ENCODE measurements at places on chromosomes 7 and 10. TPM values are rescaled to one million over a fixed set of nuclear protein-coding genes. Genes with fewer than 3 reads are reported as not detected.

- H3K36me3 ChIP-seq = no peaks in the 10 kb centered on the region
- no peak overlapping the region for H3K27ac ChIP-seq
- DNase-seq = no peak
- no peaks in the 10 kb centered on the region for H3K27me3 ChIP-seq
- no peak overlapping the region for H3K4me3 ChIP-seq
Observed at GRCh38 chr10:93280121-93280698, 201.9 kb downstream of the MYOF start.

The NEUROG3 gene
- total RNA-seq = 0.66 TPM

GRCh38 chr7:28378574-28379149 lies 33.7 kb upstream of the CREB5 start:
- no peaks in the 10 kb centered on the region for H3K36me3 ChIP-seq
- no peak overlapping the region for H3K4me3 ChIP-seq
- peaks cover 13% of the 10 kb centered on the region for H3K4me1 ChIP-seq
- peak; percentile 29 for DNase-seq

GRCh38 chr10:44386546-44387052 lies 1.7 kb upstream of the CXCL12 start:
- H3K4me1 ChIP-seq = peaks cover 49% of the 10 kb centered on the region
- peak overlapping the region; percentile 17 for H3K4me3 ChIP-seq
- no peaks in the 10 kb centered on the region for H3K36me3 ChIP-seq
- no peaks in the 10 kb centered on the region for H3K27me3 ChIP-seq

The NKX1-2 gene
- not detected for total RNA-seq

The TMEM229A gene
- not detected for total RNA-seq

The GRID1 gene
- total RNA-seq = 1.2 TPM

DNA sequence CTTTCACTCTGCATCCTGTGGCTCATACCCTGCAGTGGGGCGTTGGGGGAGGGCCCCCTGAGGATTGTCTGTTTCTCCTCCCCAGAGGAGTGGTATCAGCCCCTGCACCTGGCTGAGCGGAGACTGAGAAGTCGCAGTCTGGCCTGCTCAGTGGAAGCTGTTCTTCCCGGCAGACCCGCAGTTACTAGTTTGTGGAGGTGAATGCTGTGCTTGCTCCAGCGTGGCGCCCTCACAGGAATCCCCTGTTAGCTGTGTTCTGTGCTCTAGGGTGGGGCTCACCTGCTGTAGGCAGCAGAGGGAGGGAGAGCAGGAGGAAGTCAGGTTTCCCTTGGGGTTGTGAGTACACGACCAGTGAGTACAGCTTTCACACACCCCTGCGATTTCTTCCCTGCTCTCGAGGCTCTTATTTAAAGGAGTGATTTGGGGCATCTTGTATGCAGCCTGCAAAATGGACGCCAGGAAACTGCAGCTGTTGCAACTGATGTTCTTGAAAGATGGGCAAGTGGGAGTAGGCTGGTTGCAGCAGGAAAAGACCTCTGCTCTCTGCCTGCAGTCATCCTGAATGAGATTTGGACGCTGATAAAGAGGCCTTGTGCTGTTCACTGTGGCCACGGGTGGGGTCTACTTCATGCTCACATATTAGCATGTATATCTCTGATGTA lies 66.4 kb downstream of the HK1 start:
- no peaks in the 10 kb centered on the region for H3K27me3 ChIP-seq
- no peak overlapping the region for H3K4me3 ChIP-seq
- peaks cover 39% of the 10 kb centered on the region for H3K36me3 ChIP-seq
- H3K4me1 ChIP-seq = peaks cover 86% of the 10 kb centered on the region
- no peak for DNase-seq

DNA sequence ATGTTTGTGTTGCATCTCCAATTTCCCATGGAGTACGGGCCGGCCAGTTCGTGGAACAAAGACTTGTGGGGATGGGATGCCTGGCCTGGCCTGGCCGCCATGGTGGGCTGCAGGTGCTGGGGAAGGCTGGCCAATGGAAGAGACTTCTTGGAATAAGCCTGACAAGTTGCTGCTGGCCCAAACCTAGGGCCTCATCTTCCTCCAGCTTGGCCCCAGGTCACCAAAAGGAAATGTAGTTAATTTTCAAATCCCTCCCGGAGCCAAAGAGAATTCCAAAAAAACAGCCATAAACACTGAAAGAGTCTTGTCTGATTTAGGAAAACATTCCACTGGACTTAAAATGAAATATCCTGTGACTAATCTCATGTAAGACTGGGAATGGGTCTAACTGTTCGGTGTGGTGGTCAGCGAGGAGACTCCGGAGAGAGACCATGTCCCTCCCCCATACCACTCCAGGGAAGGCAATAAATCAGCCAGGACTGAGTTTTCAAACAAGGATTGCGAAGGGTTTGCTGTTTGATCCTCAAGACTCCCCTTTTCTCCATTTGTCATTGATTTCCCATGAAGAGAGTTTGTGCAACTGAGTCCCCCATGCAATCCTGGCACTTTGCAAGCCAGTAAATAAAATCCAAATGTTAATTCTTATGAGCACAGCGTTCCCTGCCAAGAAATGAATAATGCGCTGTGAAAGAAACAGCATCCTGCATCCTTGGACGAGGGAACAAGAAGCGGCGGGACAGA lies 128.7 kb upstream of the HABP2 start:
- DNase-seq = no peak
- H3K36me3 ChIP-seq = no peaks in the 10 kb centered on the region
- H3K27ac ChIP-seq = no peak overlapping the region
- no peak overlapping the region for H3K4me3 ChIP-seq
- no peaks in the 10 kb centered on the region for H3K4me1 ChIP-seq

DNA sequence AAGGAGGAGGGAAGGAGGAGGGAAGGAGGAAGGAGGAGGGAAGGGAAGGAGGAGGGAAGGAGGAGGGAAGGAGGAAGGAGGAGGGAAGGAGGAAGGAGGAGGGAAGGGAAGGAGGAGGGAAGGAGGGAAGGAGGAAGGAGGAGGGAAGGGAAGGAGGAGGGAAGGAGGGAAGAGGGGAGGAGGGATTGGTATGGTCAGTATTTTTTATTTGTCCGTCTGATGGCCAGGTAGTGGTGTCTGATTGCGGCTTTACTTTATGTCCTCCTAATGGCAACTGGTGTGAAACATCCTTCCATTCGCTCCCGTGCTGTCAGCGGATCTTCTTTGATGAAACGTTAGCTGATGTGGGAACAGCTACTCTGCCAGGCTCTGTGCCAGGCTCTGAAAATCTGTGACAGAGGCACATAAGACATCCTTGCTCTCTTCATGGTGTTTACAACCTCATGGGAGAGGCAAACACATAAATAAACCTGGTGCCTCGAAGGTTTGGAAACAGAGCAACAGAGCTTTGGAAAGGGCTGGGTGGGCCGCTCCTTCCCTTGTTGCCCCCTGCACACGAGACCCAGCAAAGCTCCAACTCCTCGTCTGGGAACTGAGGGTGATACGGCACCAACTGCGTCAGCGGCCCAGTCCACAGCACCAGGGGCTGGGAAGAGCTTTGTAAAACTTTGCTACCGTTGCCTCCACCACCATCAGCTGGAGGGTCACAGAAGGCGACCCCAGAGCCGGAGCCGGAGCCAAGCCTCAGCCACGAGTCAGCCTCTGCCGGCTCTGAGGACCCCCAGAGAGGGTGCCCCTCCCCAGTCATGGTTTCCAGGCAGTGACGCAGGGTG lies 40.3 kb downstream of the PDGFA start:
- H3K27me3 ChIP-seq = peaks cover 26% of the 10 kb centered on the region
- no peak overlapping the region for H3K4me3 ChIP-seq
- DNase-seq = no peak
- H3K36me3 ChIP-seq = no peaks in the 10 kb centered on the region

DNA sequence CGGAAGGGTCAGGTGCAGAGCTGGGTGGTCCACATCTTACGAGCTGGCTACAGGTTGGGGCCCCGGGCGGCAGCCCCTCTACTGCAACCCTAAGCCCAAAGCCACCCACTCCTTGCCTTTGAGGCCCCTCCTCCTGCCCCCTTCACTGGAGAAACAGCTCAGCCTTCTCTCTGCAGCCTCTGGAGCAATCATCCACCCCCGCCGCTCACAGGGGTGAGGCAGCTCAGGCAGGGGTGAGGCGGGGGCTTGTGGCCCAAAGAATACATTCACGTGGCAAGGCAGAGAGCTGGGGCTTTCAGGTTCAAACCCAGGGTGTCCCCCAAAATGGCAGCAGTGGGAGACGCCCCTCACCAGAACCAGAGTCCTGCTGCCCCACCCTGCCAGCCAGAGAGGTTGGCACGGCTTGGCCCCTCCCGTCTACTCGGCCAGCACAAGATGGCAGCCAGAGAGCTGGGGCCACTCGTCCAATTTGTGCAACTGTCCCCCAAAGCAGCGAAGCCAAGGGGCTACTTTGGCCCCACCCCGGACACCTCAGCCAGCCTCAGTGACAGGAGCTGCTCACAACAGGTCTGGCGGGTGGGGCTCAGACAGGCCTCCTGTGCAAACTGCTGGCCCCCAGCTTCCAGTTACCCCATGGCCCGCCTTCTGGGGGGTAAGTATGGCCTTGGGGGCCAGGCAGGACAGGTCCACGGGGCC lies 7.2 kb downstream of the GNB2 start:
- no peak overlapping the region for H3K4me3 ChIP-seq
- H3K27me3 ChIP-seq = no peaks in the 10 kb centered on the region
- H3K4me1 ChIP-seq = peaks cover 53% of the 10 kb centered on the region
- DNase-seq = no peak
- H3K27ac ChIP-seq = peak overlapping the region; percentile 75

- no peak overlapping the region for H3K27ac ChIP-seq
- peaks cover 76% of the 10 kb centered on the region for H3K36me3 ChIP-seq
- no peak for DNase-seq
Observed at GRCh38 chr10:133281084-133281483, 4.4 kb upstream of the ADAM8 start.

DNA sequence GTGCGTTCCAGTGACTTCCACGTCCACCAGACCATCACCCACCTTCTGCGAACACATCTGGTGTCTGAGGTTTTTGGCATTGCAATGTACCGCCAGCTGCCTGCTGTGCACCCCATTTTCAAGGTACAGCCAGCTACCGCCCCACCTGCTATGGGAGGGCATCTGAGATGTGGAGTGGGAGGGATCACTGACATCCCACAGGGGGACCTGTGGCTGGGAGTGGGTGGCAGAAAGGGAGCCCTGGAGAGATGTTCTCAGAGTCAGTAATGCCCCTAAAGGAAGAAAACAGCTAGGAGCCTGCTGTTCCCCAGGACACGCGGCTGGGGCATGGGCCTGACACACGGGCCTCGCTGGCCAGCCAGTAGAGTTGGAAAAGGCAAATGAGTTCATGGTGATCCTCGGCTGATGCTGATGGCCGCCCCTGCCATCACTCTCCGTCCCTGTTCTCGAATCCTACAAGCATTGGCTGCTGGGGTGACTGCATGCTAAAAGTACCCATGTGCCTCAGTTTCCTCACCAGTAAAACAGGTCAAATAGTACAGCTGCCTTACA lies 66.6 kb downstream of the ALOX5 start:
- no peaks in the 10 kb centered on the region for H3K27me3 ChIP-seq
- H3K27ac ChIP-seq = no peak overlapping the region
- DNase-seq = no peak
- H3K4me1 ChIP-seq = no peaks in the 10 kb centered on the region
- H3K4me3 ChIP-seq = no peak overlapping the region

DNA sequence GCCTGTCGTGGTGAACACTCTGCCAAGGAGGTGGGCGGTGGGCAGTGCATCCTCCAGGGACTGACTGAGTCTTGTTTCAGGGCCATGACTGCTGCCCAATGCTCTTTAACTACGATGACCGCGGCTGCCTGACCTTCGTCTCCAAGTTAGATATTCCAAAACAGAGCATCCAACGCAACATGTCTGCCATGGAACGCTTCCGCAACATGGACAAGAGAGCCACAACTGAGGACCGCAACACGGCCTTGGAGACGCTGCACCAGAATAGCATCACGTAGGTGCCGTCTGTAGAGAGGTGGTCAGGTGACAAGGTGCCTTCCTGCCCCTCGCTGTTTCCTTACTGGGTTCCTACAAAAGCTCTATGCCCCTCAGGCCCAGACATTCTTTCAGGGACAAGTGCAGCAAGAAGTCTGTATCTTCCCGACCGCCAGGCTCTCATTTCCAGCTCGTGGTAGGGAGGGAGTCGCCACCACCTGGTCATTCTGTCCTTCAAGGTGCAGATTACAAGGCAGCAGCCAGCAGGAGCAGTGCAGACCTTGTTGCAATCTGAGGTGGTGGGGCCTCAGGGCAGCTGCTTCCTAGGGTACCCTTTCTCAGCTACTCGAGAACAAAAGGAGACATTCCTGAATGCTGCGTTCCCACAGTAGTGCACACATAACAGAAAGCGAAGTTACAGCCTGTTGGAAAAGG lies 14.9 kb upstream of the ARPC1B start:
- no peak overlapping the region for H3K27ac ChIP-seq
- H3K27me3 ChIP-seq = no peaks in the 10 kb centered on the region
- peaks cover 100% of the 10 kb centered on the region for H3K36me3 ChIP-seq
- no peak for DNase-seq

DNA sequence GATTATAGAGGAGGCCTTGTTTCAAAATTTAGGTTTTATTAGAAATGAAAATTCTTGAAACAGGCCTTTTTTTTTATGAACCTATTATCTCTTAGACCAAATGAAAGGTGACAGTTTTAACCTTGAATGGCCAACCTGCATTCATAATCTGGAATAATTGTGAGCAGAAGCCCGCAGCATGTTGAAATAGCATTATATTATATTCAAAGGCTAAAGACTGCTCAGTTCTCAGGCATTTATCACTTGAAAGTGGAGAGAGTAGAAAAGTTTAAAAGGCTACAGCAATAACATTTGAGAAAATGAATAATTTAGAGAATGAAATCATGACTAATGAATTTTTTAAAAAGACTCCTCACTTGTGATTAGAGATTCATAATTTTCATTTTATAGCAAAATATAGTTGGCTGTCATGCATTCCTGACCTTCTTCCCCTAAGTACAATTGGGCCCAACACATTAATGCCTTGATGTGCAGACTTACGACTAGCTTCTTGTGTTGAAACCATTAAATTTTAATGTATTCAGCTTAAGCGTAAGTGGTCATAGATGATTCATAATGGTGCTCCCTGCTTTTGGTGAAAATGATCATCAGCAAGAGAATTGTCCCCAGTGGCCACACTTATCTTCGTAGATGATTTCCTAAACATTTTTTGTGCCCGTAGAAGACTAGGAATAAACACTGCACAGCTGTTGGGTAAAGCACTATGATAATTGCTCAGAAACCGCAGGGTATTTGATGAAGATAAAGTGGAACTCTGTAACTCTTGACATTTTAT lies 346.6 kb upstream of the BMPER start:
- no peaks in the 10 kb centered on the region for H3K27me3 ChIP-seq
- no peak overlapping the region for H3K4me3 ChIP-seq
- no peaks in the 10 kb centered on the region for H3K4me1 ChIP-seq
- no peak for DNase-seq

All from esophagus muscularis mucosa (tissue), 4 donors.